CD4-positive, alpha-beta T cell treated with Interleukin-17A for 1 hour (primary cell): ENCODE measurements at places on chromosomes 4 and X.

DNA sequence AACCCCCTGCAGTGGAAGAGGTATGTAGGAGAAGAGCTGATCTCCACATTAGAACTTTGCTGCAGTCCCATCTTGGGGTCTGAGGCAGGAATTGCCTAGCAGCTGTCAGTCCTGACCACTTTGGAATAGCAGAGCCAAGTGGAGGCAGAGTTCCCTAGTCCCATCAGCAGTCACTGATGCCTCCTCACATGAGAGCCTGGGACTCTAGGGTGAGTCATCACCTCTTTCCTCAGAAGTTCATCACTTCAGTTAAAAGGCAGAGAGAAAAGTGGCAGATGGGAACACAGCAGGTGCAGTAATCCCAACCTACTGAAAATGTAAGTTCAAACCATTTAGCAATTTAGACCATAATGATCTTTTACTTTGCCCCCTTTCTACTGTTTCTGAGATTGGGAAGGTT is 73.9 kb upstream of the MED14 start:
- DNase-seq = no peak

DNA sequence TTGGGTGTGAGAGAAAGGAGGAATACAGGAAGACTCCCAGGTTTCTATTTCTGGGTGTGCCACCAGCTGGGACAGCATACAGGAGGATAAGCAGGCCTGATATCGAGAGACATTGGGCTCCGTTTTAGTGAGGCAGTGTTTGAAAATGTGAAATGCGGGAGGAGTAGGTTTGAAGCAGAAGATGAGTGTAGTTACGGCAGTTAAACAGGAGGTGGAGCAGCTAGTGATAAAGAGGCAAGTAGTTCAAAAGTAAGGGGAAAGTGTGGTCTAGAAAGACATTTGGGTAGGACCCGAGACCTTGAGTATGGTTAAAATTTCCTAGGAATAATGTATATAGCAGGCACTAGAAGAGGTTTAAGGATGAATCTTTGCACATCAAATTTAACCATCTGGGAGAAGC is 42.4 kb downstream of the DCUN1D4 start:
- DNase-seq = peak; percentile 13

DNA sequence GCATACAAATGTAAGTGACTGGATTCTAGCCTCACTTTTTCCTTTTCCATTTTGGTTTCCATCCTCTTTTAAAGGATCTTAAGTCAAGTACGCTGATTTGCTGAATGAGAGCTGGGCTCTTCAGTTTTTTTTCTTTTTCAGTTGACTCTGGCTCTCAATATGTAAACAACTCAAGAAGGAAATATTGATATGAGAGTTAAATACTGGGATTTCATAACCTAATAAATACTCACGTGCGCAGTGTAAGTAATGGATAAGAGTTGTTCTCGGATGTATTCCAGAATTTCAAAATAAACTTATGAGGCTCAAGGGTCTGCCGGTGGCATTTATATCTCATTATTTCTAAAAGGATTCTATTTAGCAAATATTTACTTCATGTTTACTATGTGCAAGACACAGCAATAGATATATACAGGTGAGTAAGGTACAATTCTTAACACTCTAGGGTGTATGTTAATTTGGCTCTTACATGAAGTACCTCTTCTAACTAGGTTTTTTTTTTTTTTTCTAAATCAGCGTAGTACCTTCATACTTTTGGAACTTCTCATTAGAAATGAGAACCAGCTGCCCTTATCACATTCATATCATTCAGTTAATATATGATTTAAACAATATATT is 11.0 kb upstream of the MAGEB10 start:
- DNase-seq = no peak

DNA sequence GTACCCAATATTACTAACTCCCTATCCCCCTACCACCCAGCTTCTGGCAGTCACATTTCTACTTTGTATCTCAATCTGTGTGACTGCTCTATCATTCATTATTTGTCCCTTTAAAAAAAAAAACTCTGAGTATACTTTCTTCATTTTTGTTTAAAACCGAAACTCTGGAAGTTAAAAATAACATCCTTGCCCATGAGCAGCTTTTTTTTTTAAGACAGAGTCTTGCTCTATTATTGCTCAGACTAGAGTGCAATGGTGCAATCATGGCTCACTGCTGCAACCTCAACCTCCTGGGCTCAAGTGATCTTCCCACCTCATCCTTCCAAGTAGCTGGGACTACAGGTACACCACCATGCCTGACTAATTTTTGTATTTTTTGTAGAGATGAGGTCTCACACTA is 15.8 kb downstream of the UBE2K start:
- DNase-seq = no peak

DNA sequence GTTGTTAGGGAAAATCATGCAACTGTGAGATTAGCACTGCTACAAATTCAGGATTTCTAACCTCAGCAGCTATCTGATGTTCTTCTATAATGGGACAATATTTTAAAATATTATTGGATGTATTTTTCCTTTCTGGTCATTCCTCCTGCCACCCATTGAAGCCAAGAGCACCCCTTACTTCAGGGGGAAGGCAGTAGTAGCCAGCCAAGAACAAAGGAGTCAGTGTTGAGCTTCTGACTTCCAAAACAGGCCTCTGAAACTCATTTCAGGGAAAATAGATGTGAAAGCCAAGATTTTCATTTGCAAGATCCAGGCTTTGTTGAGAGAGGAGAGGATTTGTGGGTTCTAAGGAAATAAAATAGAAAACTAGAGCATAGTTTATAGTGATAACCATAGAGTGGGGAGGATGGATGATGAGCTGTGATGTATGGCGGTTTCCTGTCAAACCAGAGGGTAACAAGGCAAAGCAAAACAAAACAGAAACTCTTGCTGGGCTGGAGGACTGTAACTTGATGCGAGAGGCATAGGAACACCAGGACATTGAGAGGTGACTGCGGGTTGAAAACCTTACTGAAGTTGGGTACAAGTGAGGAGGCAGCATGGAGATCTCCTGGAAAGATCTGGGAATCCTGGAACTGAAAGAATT is 173.7 kb upstream of the LEF1 start:
- DNase-seq = peak; percentile 60
